ENCODE measurements at places on chromosomes 3 and 15. TPM values are rescaled to one million over a fixed set of nuclear protein-coding genes. Genes with fewer than 3 reads are reported as not detected.

RPP14 gene
- 19.9 TPM for total RNA-seq

SEMA6D gene
- 14.2 TPM for total RNA-seq

EOMES gene
- total RNA-seq, result 0.76 TPM

DUOXA1 gene
- 0.70 TPM for total RNA-seq

ADAMTS7 gene
- total RNA-seq, result 24.4 TPM

SH3GL3 gene
- total RNA-seq, result not detected

STRIT1 gene
- 2.2 TPM for total RNA-seq

OR4M2 gene
- not detected for total RNA-seq

GPD1L gene
- 349 TPM for total RNA-seq

GOLGA8J gene
- 0.81 TPM for total RNA-seq

SI gene
- total RNA-seq, result not detected

MAGI1 gene
- 19.4 TPM for total RNA-seq

DNA sequence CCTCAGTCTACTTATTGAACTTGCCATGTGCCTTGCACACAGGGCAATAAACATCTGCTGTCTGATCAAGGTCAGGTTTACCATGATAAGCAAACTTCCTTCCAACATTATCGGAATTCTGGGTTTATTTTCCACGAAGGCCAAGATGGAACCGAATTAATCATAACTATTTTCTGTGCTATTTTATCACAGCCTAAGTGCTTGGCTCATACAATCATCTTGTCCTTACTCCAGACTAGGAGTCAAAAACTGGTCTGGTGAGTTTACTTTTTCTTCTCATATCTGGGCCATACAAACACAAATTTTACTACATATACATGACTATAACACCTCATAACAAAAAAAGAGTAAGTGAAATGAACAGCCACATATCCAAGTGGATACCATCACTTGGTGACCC is 2.3 kb downstream of the FBN1 start:
- no peak for DNase-seq

DNA sequence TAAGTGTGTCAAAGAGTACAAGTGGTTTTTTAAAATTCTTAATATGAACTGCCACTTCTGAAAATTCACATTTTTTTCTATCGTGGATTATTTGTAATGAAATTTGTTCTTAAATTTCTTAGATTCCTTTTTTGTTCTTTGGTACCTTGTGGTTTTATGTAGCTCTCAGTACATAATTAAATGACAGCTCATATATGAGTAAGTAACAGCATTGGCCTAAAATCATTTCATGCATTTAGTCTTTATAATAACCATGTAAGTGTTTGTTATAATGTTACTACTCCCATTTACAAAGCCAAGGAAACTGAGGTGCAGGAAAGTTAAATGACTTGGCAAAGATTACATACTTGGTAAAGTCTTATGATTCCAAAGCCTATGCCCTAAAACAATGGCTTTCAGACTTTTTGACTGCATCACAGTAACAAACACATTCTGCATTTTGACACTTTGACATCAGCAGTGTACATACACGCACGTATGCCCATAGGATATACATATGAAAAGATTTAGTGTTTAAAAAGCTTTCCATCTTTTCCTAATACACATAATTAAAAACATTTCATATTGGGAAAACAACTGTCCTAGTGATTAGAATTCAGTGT is 14.9 kb downstream of the SPRED1 start:
- DNase-seq, result no peak

DNA sequence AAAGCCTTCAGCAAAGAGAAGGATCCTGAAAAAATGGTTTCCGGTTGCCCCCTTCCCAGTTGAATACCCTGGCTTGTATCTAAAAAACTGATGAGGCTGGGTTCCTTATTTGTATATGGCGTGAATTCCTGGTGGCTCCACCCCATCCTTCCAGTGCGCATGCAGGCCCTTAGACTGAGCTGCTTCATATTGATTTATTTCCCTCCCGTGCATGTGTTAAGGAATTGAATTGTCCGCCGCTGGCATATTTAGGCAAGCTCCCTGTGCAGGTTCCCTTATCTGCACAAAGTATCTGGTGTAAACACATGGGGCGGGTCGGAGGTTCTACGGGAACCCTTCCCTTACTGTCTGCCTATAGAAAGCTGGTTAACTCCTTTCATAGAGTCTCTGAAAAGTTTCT is 362.4 kb downstream of the FEZF2 start:
- no peak for DNase-seq

DNA sequence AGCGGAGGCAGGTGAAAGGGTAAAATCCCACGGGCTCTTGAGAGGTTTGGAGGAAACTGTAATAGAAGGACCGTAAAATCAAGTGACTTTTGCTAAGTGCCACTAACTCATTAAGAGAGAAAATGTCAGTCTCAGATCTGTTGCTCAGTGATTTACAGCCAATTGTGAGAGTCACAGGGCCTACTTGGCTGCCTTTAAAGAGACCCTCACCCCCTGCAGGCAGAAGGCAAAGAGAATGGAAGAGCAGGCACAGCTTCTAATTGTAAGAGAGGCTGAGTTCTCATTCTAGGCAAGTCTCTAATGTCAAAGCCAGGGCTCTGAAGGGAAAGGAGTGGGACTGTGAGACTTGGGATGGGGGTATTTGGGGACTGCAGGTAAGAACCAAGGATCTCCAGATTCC is 9.3 kb upstream of the SYNM start:
- DNase-seq, result no peak

DNA sequence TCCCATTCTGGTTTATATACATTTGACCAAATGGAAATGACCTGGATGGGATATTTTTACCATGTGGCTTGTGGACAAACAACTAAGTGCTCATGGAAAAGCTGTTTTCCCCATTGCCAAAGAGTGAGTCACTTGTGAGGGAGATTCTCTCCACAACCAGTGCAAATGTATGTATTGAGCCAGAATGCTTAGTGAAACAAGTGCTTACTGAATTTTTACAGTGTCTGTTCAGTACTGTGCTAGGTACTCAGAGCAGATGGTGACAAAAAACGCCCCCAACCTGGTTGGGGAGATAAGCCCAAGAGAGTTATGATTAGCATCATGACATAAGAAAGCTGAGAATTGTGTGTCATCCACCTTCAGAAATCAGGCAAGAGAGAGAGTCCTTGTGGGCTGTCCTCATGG is 2.3 kb downstream of the CHP1 start:
- DNase-seq, result no peak

DNA sequence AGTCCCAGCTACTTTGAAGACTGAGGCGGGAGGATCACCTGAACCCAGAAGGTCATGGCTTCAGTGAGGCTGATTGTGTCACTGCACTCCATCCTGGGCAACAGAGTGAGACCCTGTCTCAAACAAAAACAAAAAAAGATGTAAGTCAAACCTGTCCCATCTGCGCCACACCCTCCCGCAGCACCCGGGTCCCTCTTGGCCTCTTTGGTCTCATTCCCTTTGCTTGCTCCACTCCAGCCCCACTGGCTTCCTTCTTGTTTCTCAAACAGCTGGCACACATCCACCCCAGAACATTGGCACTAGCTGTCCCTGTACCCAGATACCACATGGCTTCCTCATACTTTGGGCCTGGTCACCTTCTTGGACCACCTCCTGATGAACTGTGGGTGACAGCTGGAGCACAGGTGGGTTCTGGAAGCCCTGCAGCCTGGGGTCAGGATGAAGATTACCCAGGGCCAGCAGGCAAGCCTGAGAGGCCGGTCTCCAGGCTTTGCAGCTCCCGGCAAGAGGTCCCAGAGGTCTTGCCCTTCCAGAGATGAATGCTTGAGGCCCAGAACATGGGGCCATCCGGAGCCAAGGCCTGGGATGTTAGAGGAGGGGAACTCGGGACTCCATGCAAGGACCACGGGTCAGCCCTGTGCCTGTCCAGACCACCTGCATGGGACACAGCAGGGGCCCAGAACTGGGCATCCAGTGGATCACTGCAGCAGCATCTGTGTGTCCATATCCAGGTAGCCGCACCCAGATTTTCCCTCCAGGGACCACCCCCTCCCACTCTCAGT is 10.9 kb upstream of the GATA2 start:
- no peak for DNase-seq

GRCh38 chr15:80856809-80857377 is 77.7 kb downstream of the CEMIP start:
- DNase-seq, result peak; percentile 72

DNA sequence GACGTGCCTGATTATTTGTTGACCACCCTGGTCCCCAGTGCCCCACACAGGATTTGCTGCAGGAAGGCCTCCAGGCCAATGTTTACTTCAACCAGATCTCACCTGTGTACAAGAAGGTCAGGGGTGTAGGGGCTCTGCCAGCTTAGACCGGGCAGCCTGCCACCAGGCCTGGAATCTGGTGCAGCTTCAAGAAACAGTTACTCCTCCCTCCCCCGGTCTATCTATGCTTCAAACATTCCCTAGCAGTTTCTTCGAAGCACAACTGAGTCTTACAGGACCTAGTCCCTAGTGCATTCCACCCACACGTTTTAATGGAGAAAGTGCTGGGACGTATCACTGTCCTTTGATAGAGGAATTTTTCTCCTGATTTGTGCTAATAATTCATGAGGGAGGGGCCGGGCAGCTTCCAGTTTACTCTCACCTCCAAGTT is 8.0 kb downstream of the SH3BP5 start:
- DNase-seq, result peak; percentile 38

- no peak for DNase-seq
Measured at GRCh38 chr15:87135109-87135508, 1055.4 kb downstream of the AGBL1 start.

- peak; percentile 59 for DNase-seq
Measured at GRCh38 chr3:113626503-113627371, 69.7 kb downstream of the USF3 start.

DNA sequence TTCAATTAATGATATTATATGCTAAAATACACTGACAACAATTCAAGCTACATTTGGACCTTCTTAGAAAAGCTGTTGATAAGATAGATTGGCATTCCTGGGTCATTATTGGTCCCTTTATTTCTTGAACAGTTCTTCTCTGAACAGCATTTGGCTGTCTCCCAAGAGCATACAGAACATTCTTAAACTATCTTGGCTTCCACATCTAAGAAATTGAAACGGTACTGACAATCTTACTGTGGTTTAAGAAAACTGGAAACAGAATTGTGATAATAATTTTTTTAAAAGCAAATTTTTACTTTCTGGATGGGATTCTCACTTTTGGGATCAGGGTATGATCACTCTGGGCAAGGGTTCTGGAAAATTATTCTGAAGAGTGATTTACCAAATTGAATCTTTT is 161.7 kb upstream of the ZNF385D start:
- DNase-seq, result no peak

DNA sequence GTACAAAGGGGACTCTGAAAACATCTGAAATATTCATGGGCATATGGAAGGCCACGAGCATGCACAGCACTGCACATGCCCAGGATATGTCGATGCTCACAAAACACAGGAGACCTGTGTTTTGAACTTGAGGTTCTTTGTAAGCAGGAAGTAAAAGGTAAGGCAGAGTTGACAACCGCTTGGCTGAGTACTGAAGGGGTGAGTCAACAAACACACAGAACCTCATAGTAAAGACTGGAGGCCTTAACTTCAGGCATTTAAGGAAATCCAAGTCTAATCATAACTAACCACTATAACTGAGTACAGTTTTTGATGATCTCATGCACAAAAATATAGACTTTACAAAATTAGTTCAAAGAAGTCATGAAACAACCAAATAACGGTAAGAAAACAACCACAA is 80.6 kb downstream of the MYO9A start:
- DNase-seq, result no peak

- peak; percentile 70 for DNase-seq
Measured at GRCh38 chr3:65334045-65334665, 646.4 kb upstream of the ADAMTS9 start.

DNA sequence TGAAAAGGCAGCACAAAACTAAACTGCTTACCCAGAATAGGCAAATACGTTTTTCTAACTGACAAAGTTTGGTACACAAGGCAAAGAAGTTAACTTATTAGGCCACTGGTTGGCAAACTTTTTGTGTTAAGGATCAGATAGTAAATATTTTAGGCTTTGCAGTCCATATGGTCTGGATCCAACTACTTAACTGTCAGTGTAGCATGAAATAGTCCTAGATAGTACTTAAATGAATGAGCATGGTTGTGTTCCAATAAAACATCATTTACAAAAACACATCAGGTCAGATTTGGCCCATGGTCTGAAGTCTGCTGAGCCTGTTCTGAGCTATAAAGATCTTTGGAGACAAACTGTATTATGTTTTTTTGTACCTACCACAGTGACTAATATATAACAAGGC is 136.9 kb downstream of the PCCB start:
- DNase-seq, result no peak

DNA sequence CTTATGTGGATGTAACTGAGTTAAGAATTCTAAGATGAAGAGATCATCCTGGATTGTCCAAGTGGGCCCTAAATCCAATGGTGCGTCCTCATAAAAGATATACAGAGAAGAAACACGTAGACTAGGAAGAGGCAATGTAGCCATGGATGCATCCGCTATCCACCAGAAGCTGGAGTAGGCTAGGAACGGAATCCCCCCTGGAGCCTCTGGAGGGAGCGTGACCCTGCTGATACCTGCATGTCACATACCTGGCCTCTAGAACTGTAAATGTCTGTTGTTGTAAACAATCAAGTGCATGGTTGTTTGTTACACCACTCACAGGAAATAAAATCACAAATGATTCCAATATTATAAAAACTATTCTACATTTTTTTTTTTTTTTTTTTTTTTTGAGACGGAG is 254.5 kb upstream of the RORA start:
- DNase-seq, result no peak

- no peak for DNase-seq
Measured at GRCh38 chr3:113662824-113663223, 33.6 kb downstream of the USF3 start.

- no peak for DNase-seq
Measured at GRCh38 chr3:37214076-37214475, 39.7 kb upstream of the LRRFIP2 start.

DNA sequence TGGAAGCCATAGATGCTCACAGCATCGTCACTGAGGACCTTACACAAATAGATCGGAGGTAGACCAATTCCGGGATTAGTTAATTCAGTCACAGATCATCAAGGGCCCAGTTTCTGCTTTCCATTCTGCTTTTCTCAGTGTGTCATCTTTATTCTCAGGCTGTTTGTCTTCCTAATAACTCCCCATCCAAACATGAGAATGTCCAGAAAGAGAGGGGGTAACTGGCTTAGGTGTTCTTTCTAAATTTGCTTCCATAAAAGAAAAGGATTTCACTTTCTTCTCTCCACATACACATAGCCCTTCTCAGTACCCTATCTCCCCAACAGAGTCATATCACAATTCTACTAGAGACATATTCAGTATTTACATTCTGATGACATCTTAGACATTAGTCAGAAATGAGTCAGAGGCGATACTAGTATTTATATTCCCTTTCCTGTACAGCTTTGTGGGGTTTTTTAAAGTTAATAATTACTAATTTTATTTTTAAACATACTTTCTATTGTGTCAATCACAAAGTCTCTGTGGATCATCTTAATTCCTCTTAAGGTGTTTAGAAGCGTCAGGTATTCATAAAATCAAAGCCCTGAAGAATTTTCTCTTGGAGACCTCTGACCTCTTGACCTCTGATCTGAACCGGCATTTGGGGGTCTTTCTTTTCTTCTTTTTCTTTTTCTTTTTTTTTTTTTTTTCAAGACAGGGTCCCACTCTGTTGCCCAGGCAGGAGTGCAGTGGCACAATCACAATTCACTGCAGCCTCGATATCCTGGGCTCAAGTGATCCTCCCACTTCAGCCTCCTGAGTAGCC is 24.3 kb upstream of the IL12A start:
- no peak for DNase-seq

- no peak for DNase-seq
Measured at GRCh38 chr15:69653846-69654245, 201.2 kb downstream of the RPLP1 start.
